NCI-H1417 treated with DMSO at 0.1 percent for 48 hours (cell line): ENCODE measurements at places on chromosomes 6 and 20.

DNA sequence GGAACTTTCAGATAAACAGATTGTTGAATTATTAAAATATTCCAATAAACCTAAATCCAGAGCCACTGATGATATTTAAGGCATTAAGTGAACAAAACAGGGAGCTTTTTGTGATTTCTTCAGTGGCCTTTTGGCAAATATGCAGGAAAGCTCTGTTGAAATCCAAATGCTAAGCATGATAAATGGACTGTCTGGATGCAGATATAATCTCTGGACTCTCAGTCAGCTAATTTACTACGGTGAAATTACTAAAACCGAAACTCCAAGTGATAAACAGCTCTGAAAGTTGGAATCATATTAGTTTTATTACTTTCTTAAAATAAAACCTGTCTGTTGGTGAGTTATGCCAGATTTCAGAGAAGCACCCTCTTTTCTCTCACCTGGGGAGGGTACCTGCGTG lies 120.3 kb downstream of the IMPG1 start:
- DNase-seq: no peak

GRCh38 chr6:31125162-31125561 lies 4.9 kb upstream of the CDSN start:
- no peak for DNase-seq

DNA sequence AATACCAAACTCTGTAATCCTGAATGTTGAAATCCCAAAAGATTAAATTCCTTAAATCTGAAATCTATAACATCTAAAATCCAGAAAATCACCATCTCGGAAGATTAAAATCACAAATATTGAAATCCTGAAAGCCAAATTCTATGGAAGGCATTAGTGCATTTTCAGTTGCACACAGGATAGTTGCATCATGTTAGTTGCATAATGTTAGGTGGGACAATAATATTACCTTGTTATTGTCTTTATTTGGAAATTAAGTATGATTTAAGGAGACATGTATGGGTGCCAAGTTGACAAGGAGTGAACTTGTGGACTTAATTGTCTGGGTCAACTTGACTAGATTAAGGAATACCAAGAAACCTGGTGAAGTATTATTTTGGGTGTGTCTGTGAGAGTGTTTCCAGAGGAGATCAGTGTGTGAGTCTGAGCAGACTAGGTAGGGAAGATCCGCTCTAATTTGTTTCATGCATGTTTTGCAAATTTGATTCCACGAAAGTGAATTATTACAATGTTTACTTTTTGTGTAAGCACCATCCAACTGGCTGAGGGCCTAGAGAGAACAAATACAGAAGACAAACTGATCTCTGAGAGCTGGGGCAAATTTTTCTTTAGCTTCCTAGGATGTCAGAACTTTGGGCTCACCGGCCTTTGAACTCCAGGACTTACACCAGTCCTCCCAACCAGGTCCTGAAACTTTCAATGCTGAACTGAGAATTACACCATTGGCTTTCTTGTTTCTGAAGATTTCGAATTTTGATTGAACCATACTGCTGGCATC lies 545.1 kb upstream of the IRAK1BP1 start:
- no peak for DNase-seq

GRCh38 chr20:1871807-1872458 lies 23.3 kb upstream of the SIRPA start:
- DNase-seq: no peak

DNA sequence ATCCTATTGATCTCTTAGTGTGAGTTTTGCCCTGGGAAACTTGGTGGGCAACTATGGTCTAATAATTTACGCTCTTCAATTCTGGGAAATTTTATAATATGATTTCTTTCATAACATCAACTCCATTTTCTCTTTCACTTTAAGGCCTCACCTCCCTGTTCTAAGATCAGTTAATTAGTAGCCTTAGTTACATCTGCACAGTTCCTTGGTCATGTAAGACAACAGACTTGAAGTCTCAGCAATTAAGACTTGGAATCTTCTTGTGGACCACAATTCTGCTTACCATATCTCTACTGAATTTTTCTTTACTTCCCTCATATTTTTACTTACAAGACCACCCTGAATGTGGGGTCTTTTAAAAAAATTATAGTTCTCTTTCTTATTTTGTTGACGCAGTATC lies 8.7 kb downstream of the ENPP3 start:
- no peak for DNase-seq

DNA sequence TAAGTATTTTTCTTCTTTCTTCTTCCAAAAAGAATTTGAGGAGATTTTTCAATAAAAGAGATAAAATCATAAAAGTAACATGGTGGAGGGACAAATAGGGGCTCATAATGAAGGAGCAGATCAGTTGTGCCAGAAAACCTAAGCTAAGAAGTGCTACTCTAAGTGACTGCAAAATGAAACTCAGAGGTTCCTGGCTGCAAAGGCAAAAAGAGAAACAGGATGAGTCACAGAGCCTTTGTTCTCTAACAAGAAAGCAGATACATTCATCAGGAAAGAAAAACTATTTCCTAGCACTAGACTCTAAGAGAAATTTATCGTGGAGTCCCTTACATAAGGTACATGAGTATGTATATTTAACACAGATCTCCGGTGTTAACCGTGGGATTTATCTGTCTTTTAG lies 49.8 kb downstream of the TSHZ2 start:
- no peak for DNase-seq

DNA sequence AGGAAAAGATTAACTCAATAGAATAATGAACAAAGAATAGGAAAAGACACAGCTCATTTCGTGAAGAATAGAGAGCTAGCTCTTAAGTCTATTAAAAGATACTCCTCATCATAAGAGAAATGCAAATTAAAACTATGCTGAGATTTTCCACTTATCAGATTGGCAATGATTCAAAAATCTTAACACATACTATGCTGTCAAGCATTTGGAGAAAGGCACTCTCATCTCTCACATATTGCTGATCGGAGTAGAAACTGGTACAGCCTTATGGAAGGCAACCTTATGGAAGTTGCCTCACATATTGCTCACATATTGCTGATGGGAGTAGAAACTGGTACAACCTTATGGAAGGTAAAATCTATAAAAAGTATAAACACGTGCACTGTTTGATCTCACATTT lies 21.4 kb upstream of the PLAGL1 start:
- DNase-seq: no peak

- no peak for DNase-seq
Observed at GRCh38 chr20:38601216-38602184, at the start of gene ARHGAP40. ARHGAP40 (plus strand) TSS chr20:38601809.

DNA sequence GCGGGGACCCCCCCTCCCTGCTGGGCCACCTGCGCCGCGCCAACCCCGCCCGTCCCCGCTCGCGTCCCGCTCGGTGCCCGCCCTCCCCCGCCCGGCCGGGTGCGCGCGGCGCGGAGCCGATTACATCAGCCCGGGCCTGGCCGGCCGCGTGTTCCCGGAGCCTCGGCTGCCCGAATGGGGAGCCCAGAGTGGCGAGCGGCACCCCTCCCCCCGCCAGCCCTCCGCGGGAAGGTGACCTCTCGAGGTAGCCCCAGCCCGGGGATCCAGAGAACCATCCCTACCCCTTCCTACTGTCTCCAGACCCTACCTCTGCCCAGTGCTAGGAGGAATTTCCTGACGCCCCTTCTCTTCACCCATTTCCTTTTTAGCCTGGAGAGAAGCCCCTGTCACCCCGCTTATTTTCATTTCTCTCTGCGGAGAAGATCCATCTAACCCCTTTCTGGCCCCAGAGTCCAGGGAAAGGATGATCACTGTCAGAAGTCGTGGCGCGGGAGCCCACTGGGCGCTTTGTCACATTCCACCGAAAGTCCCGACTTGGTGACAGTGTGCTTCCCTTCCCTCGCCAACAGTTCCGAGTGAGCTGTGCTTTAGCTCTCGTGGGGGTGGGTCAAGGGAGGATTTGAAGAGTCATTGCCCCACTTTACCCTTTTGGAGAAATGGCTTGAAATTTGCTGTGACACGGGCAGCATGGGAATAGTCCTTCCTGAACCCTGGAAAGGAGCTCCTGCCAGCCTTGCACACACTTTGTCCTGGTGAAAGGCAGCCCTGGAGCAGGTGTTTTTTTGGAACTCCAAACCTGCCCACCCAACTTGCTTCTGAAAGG lies 2.1 kb downstream of the VEGFA start:
- DNase-seq: no peak

DNA sequence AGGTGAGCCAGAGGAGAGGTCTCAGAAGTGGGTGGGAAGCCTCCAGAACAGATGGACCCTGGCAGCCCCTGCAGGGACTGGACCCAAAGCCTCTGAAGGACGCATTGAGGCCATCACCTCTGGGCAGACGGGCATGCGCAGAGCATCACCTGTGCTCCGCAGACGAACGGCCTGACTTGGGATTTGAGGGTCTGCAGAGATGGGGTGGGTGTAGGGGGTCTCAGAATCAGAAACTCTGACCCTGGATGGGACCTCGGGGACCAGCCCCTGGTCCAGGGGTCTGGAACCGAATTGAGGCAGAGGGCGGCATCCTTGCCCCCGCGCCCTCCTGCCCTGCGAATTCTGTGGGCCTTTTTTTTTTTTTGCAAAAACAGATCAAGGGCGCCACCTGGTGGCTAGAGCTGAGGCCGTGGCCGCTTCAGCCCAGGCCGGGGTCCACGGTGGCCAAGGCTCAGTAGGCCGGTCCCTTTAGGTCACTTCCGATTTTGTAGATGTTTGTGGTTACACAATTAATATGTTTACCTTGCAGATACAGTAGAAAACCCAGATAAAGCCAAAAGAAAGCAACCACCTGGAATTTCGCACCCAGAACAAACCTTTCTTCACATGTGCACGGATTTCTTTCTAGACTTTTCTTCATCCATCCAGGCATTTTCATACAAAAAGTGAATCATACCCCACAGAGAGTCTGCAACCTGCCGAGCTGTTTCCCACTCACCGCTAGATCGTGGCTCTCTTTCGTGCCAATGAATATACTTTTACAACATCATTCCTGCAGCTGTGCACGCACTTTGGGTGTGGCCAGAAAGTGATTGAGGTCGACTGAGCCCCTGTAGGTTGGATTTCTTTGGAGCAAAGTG lies 25.9 kb downstream of the ZBP1 start:
- no peak for DNase-seq

DNA sequence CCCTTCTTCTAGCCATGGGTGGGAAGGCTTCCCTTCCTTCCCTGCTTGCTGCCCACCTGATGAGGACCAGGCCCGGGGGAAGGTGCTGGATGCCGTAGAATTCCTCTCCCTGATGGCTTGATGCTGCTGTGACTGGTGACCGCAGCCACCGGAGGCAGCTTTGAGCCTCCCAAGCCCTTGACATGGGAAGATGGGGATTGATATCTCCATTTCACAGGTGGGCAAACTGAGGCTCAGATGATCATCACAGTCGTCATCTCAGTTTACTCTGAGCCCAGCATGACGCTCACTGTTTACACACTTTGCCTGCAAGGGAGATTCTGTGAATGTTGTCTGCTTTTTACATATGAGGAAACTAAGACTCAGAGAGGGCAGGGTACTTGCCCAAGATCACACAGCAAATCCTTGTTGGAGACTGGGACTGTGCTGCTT lies 43.9 kb downstream of the SRC start:
- DNase-seq: no peak

DNA sequence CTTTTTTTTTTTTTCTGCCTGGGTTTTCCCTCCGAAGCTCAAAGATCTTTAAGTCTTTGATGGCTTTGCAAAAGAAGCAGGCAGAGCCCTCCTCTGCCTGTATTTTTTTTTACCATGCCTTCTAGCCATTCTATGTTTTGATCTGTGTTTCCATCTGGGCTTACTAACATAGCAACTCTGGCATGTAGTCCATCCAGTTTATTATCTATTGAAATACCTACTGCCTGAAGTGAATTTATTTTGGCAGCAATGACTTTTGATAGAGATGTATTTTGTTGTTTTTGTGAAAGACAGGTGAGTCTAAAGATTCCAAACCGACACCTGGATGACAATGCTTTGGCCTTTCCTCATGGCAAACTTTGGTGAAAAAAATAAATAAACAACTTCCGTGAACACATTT lies 1157.7 kb upstream of the MAP3K7 start:
- DNase-seq: no peak

DNA sequence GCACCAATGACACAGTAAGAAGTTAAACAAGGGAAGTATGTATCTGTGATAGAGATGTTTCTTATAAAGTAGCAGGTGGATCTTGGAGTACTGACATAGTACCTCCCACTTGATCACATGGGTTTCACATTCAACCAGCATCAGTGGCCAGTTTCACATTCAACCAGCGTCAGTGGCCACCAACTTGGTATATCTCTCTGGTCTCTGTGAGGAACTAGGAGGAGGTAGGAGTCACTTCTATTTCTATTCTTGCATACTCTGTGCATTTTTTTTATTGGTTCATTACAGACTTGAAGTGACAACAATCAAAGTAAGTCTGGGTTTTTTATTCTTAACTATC lies 200.3 kb upstream of the SIM1 start:
- DNase-seq: no peak

DNA sequence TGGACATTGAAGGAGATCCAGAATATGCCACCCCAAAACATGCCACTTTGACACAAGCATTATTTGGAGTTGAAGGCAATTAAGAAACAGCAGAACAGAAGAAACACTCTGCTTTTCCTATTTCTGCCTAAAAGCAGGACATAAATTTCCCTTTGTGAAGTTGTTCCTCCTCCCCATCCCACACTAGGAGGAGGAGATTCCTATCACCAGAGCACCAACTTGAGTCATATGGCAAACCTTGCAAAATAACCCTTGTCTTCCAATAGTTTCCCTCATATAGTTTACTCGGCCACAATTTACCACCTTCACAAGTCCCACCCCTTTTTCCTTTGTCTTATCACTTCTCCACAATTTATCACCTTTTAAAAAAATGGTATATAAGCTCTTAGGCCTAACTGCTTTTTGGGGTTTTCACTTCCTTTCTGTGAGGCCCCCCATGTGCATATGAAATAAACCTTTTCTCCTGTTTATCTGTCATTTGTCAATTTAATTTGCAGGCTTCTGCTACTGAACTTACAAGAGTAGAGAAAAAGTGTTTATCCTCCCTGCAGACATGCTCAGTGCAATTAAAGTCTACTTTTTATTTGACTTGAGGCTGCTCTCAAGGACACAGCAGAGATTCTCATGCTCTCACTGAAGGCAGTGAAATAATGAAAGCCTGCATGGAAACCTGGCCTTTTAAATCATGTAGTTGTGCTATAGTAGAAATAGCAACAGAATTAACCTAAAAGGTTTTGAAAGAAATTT lies 2.8 kb upstream of the RAB23 start:
- no peak for DNase-seq

DNA sequence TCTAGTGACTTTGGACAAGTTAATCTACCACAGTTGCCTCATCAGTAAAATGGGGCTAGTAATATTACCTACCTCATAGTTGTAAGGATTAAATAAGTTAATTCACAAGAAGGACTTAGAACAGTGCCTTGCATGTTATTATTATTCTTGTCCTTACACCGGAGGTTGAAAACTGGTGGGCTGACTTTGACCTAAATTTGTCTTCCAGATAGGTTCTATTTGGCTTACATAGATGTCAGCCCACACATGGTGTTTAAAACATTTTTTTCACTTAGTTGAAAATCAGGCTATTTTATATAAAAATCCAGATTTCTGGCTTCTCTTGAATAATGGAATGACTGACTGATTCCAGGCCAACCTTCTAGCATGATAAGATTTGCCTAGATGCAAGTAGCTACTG lies 3.2 kb downstream of the SYS1 start:
- no peak for DNase-seq
